AG09319 (cell line): ENCODE measurements at places on chromosomes 5 and 9.

DNA sequence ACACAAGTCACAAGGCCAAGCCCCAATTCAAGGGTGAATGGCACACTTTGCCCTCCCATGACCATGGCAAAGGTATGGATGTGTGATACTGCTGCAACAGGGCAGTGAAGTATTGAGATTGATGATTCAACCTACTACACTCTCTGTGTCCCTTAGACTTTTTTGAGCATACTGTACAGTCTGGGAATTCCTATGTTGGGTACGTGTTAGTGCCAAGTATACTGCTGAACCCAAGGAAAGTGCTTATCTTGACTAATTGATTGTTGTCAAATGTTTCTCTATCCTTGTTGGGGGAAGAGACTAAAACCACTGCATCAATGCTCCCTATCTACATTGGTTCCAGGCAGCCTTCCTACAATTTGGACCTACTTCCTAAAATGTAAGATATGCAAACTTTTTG lies 93.7 kb downstream of the NDFIP1 start:
- DNase-seq = no peak

- no peak for DNase-seq
These were observed 1.2 kb downstream of the ABCA2 start for GRCh38 chr9:137026828-137027227.

DNA sequence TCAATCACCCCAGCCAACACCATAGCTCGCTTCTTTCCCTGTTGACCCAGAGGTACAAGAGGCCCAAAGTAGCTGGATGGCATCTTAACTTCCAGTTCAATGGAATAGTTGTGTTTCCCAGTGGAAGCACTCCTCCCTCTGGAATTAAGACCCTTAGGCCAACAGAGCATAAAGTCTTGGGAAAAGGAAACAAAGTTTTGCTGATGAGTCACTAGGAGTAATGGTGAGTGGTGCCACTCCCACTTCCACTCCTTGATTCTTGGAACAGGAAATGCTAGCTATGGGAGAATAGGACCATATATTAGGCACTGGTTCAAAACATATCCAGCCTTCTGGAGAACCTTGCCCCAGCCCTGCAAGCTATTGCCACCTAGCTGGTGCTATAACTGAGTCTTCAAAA lies 44.7 kb upstream of the LMX1B start:
- no peak for DNase-seq

GRCh38 chr9:80789831-80790230 lies 899.5 kb downstream of the TLE1 start:
- DNase-seq = no peak

GRCh38 chr5:95959888-95960666 lies 1.6 kb downstream of the ELL2 start:
- DNase-seq = no peak

DNA sequence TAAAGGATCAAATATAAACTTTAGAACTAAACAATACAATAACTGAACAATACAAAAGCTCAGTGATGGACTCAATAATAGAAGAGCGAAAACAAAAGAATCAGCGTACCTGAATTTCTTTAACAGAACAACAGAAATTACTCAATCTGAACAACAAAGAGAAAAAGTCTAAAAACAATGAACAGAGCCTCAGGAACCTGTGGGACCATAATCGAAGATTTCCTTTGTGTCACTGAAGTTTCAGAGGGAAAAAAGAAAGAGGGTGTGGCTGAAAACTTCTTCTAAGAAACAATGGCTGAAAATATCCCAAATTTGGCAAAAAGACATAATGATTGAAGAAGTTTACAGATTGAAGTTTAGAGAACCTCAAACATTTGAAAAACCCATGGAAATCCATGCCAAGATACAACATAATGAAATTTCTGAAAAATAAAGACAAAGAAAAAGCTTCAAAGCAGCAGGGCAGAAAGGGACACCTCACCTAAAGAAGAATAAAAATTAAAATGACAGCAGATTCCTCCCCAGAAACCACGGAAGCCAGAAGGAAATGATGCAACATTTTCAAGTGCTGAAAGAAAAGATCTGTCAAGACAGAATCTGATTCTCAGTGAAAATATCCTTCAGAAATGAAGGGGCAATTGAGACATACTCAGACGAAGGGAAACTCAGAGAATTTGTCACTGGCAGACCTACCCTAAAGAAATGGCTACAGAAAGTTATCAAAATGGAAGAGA lies 288.8 kb downstream of the ARL15 start:
- DNase-seq = no peak

GRCh38 chr9:65437724-65438123 lies 152.7 kb upstream of the FOXD4L5 start:
- no peak for DNase-seq

- no peak for DNase-seq
These were observed 119.8 kb upstream of the EGFLAM start for GRCh38 chr5:38138574-38138973.

- DNase-seq = no peak
These were observed 24.1 kb downstream of the DDX31 start for GRCh38 chr9:132645711-132646110.

GRCh38 chr5:999724-1000123 lies 8.9 kb upstream of the NKD2 start:
- no peak for DNase-seq

DNA sequence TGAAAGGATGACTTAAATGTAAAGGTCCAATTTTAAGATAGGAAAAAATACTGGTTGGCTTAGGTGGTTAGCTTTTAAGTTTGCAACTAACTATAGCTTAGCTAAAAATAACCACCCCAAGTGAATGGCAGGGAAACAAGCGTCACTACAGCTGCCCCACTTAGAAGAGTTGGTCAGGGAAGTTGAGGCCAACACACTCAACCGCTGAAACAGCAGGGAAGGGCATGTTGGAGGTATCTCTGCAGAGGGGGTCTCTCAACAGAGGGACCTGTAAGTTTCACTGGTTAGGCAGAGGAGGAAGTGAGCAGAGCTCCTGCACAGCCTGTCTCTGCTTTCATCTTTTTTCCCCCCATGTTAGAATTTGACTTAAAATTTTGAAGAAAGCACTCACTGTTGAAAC lies 75.3 kb downstream of the LHFPL2 start:
- DNase-seq = no peak

DNA sequence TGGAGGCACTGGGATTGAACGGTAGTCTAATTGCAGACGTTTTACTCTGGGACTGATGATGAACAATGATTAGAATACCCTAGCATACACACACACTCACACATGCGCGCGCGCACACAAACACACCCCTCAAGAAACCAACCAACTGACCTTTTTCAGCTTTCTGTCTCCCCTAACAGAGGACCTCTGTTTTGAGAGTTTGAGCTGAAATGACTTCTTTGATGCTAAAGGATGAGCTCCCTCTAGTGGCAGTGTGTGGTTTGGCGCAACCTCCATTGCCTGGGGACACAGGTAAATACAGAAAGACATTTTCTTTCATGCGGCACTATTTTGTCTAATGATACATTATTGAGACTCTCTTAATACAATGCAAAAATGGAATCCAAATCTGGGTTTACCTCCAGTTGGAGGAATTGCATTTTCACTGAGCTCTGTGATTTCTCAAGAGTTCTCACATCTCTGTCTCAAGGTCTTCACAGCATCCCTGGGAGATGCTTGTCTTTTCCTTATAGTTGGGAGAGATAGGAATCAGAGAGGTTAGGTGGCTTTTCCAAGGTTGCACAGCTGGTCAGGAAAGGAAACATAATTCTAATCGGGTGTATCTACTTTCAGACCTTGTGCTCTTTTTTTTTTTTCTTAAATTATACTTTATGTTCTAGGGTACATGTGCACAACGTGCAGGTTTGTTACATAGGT lies 187.5 kb downstream of the TMEM38B start:
- DNase-seq = peak; percentile 4

- DNase-seq = no peak
These were observed 17.0 kb downstream of the PLPP1 start for GRCh38 chr5:55517804-55518203.

DNA sequence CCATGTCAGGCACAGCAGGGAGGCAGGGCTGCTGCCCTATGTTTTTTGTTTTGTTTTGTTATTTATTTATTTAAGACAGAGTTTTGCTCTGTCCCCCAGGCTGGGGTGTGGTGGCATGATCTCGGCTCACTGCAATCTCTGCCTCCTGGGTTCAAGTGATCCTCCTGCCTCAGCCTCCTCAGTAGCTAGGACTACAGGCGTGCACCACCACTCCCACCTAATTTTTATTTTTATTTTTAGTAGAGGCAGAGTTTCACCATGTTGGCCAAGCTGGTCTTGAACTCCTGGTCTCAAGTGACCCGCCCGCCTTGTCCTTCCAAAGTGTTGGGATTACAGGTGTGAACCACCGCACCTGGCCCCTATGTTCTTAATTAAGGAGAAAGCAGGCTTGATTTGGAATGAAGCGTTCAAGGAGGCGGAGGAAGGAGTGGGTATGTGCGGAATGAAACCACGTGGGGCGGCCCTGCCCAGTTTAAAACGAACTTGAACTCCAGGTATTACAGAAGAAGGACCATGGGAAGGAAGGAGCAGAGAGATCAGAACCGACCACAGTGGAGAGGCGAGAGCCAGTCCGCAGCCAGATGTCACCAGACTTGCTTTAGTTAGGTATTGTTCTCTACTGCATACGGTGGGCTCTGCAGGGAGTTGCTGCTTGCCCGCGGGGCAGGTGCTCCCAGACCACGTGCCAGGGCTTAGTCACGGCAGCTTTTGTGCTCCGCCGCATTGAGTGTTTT lies 34.9 kb upstream of the EPB41L4B start:
- DNase-seq = no peak

- peak; percentile 86 for DNase-seq
These were observed at the start of gene RHOBTB3 for GRCh38 chr5:95730730-95731570. RHOBTB3 (plus strand) TSS chr5:95731336; CDS start chr5:95731683, 347 bp downstream.

DNA sequence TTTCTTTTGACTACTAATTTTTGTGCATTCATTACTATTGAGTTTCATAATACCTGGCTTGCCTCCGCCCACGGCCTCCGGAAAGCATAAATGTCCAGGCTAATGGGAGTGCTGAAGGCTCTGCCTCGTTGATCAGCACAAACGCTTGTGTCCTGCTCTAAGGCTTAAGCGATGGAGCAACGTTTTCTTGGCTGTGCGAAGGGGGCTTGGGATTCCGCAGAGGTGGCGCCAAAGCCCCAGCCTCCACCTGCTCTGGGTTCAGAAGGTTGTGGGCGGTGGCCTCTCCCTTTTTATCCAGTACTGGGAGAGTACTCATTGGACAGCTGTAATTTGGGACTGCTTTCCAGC lies 19.7 kb downstream of the ANXA2R start:
- no peak for DNase-seq

GRCh38 chr5:95863383-95863757 lies 40.8 kb upstream of the GLRX start:
- DNase-seq = peak; percentile 45

- no peak for DNase-seq
These were observed 59.7 kb downstream of the HMHB1 start for GRCh38 chr5:143871672-143872071.

GRCh38 chr9:94996641-94997040 lies 270.1 kb downstream of the AOPEP start:
- DNase-seq = no peak

DNA sequence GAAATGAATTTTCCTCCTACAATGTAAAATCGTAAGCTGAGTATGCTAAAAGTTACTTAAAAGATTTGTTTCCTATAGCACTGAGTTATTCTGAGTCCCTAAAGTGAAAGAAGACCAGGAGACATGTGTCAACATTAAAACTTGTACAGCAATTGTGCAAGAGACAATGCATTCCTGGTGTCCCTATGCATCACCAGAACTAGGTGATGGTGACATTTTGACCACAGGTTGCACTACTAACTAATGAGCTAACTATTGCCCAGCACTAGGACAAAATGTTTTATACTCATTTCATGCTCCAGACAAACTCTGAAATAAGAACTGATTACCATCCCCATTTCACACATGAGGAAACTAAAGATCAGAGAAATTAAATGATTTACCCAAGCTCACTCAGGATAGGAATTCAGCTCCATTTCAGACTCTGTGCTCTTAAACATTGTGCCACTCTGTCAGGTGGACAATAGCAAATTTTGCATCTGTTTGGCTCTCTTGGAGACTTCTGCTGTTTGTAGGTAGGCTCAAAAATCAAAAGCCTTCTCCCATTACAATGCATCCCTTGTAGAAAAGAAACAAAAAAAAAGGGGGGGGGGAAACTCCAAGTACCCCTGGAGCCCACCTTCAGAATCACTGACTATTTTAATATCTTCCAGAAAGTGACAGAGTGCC lies 269.2 kb downstream of the ACTL7B start:
- no peak for DNase-seq

GRCh38 chr9:104313396-104314110 lies 190.5 kb upstream of the OR13F1 start:
- no peak for DNase-seq

GRCh38 chr5:136205941-136206340 lies 13.0 kb upstream of the SMIM32 start:
- no peak for DNase-seq

- no peak for DNase-seq
These were observed 198.7 kb upstream of the C9orf72 start for GRCh38 chr9:27771803-27772545.

DNA sequence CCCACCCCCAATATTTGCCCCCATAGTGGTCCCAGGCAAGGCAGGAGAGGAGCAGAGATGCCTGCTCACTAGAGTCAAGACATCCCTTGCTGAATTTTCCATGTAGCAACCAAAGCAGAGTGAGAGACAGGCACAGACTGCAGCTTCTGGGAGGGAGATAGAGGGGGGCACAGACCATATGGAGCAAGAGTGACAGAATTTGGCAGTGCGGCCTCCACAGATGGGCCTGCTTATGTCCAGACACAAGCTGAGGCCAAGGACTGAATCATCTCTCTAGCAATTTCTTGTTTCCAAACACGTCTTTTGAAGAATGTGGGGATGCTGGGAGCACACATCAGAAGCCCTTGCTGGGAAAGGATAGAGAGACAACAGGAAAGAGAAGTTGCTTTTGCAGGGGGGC lies 53.0 kb upstream of the ALDH1B1 start:
- peak; percentile 70 for DNase-seq

- DNase-seq = no peak
These were observed 11.3 kb downstream of the RIOK2 start for GRCh38 chr5:97171703-97172102.

GRCh38 chr5:30195036-30195435 lies 998.5 kb upstream of the CDH6 start:
- DNase-seq = no peak

GRCh38 chr9:84331119-84331809 lies 9.3 kb downstream of the SLC28A3 start:
- no peak for DNase-seq

- DNase-seq = no peak
These were observed 85.8 kb downstream of the SEC61B start for GRCh38 chr9:99307851-99308250.

DNA sequence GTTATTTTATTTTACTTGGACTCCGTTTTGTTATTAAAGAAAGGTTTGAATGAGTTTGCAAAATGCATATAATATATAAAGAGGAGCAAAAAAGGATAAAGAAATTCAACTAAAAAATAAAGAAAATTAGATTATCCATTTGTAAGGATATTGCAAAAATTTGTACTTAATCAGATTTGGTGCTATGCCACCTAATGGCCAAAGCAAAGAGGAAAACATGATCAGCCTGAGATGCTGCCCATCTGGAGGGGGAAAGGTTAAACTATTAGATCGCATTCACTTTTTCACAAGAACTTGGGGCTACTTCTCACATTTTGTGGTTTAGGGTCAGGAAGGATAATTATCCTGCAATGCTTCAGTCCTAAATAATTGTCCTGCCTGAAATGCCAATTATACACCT lies 350.6 kb downstream of the MLLT3 start:
- DNase-seq = no peak
